ENCODE measurements at places on chromosomes 4 and X.

GRCh38 chr4:61493470-61493869, 293.3 kb downstream of the ADGRL3 start:
- no peak for DNase-seq

- no peak for DNase-seq
These were observed 457 bp downstream of the TFE3 start for GRCh38 chrX:49042581-49043219.

DNA sequence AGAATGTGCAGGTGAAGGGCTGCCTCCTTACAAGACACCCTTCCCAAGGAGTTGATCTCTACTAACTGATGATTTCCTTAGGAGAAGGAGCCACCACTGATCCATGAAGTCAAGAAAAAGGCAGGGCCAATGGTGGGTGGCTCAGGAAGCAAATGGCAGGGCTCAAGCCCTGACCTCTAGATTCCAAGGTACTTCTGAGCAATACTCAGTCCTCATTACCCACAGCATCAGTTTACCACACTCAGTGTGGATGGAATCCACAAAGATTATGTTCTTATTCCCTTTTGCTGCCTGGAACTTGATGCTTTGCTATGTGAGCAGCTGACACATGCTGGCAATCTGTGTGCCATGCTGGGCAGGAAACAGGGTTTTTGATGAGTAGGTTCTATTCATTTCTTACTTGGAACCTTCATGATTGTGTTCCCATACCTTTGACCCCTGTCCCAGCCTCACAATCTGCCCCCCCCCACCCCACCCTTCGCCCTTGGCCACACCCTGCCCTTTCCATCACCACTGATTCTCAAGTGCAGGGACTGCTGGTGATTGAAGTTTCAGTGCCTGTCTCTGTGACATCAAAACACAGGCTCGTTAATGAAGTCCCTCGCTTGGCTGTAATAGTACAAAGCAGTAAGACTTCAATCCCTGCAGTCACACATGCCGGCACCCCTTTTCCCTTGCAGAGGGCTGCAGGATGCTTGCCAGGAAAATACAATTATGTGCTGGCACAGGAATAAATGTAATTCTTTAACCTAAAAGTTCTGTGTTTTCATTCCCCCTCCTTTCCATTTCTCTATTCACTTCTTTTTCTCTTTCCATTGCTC, 135.6 kb upstream of the GPC4 start:
- DNase-seq = no peak

- DNase-seq = no peak
These were observed 1428.7 kb downstream of the PCDH18 start for GRCh38 chr4:136103616-136104015.

DNA sequence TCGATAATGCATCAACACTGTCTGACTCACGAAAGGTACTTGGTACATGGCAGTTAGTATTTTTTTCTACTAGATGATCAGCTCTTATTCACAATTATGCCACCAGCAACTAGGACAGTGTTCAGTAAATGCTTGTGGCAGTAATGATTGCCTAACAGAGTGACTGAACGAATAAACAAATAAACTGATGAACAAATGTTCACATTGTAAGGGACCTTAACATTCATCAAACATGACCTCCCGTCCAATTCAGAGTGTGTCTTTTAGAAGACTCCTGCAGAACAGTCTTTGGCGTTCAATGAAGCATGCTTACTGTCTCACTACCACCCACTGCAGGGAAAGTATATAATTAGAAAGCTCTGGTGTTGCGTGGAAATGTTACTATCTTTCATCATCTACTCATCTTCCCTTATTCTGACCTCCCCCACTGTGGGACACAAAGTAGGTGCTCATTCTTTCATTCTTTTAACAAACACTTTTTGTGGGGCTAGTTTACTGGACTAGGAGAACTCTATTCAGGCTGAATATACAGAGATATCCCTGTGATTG, 319.3 kb downstream of the RAB28 start:
- no peak for DNase-seq

- DNase-seq = no peak
These were observed 27.5 kb upstream of the ABCG2 start for GRCh38 chr4:88185906-88186305.

DNA sequence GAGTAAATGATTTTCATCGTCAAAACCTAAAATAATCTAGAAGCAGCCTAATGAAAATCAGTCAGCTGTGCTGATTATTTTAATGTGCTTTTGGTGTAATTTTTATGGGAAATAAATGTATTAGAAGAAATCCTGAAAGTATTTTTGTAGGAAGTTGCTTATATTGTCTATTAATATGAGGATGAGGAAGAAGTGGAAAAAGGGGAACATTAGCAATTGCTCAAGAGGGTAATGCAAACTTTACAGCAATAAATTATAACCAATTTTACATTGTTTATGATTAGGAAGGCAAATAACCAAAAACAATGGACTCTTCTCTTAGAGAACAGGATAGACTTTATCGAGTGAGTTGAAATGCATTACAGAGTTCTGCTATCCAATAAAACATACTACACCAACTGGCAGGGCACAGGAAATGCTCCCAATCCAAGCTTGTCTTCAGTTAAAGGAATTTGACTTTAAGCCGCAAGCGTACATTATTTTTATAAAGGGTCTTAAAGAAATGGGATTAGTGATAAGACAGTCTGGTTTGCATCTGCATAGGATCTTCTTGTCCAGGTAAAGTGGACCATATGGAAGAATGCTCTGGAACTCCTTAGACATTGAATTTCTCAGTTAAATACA, 374.8 kb downstream of the PDGFC start:
- no peak for DNase-seq

DNA sequence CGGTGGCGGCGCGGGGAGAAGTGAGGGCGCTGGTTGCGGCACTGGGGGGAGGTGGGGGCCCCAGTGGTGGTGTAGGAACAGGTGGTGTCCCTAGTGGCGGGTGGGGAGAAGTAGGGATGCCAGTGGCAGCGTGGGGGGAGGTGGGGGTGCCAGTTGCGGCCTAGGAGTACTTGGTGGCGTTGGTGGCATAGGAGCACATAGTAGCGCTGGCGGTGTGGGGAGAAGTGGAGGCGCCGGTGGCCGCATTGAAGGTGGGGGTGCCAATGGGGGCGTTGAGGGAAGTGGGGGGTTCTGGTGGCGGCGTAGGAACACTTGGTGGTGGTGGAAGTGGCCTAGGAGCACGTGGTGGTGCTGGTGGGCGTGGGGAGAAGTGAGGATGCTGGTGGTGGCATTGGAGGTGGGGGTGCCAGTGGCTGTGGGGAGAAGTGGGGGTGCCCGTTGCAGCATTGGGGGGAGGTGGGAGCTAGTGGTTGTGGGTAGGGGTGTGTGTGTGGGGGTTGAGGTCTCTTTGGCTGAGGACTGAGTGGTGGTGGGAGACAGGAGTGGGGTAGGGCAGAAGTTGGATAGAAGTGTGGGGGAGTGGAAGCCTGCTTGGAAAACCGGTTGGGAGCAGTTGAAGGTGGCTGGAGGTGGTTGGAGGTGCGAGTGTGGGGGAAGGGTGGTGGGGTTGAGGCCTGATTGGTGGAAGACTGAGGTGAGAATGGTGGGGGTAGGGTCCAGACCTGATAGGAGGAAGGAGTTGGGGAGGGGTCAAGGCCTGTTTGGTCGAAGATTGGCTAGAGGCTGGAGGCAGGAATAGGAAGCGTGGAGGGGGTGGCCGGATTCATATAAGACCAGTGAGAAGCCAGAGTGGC, 1.1 kb downstream of the GCNA start:
- no peak for DNase-seq

DNA sequence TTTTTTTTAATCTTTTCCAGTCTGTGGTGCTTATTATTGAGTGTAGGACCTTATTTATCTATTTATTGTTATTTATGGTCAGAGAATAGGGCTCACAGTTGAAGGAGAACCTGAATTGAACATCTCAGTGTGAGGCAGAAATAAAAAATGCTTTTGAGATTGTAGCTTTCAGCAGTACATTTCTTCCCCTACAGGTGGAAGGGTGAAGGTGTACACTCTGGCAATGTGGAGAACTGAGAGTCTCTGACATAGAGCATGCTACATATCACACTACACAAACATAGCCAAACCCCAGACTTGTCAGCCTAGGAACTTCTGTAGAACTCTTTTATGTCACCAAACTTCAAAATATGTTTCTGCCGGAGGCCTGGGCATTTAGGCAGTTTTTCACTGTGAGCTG, 140.2 kb downstream of the STIM2 start:
- DNase-seq = no peak

DNA sequence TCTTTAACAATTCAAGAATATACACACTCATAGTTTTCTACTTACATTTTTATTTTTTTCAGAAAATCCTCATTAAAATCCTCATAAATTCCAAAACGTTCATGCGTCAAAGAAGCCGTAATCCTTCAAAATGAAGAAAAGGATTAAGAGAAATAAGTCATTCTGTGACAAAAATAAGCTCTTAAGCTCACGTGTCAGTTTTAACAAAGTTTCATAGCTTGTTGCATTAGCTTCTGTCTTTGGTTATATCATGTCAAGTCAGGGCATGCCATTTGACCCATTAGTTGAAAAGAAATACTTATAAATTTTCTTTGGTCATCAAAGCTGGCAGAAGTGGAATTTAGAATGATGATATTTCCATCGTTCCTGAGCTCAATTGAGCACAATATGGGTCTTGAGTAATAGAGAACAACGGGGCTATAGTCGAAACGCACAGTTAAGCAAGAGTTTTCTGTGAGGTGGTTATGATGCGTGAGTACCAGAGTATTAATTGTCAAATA, 185.2 kb upstream of the CTSO start:
- no peak for DNase-seq

GRCh38 chr4:136573460-136573859, 958.8 kb downstream of the PCDH18 start:
- DNase-seq = no peak

GRCh38 chrX:15829217-15829616, 25.4 kb downstream of the AP1S2 start:
- no peak for DNase-seq

Measured in NCI-H187 (cell line).